ENCODE measurements at places on chromosomes 11 and 22.

GRCh38 chr11:32210556-32210955 is 119.7 kb downstream of the RCN1 start:
- DNase-seq, result no peak

GRCh38 chr22:37533995-37534394 is 14.8 kb upstream of the CARD10 start:
- no peak for DNase-seq

DNA sequence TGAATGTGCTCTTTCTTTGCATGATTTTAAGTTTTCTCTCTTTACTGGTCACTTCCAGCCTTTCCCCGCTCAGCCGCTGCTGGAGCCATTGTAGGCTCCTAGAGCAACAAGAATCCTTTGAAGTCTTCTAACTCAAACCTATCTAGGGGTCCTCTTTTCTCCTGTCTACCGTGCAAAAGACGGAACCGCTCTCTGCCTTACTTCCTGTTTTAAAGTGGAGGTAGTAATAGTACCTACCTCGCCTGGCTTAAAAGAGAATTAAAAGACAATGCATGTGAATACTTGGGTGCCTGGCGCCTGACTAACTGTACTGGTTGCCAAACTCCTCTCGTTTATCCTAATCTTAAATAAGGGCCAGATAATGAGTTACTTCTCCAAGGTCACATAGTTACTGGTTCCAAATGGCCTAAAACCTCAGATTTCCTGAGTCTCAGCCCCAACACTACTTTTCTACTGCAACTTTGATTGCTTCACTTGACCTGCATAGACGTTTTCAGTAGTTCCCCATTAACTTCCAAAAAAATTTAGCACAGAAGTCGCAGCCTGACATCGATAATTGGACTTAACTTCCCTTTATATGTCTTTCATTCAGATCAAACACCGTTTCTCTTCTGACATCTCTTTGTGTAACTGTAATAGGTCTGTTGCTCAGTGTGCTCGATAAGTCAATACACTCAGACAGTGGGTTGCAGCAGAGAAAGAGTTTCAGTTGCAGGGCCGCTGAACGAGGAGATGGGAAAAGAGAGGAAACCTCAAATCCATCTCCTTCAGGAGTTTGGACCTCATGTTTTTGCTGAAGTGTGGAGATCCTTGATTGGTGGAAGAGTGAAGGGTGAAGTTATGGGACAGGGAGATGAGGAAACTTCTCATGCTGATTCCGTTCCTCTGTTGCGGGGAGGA is 891 bp downstream of the SAMM50 start:
- DNase-seq, result no peak

DNA sequence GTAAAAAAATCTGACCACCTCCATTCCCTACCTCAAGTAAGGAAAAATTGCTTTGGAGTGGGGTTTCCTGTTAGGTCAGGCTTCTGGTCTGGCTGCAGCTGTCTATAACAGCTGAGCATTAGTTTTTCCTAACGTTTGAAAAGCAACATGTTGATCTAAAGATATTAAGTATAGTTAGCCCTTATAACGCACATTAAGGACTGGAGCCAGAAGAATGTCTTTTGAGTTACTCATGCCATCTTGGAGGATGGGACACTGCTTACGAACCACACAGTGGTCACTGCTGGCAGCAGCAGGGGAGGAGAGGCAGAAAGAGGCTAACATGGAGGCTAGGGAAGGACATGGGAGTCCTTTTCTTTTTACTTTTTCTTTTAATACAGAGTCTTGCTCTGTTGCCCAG is 44.1 kb upstream of the GDPD4 start:
- no peak for DNase-seq

GRCh38 chr11:41795004-41795403 is 335.6 kb upstream of the LRRC4C start:
- DNase-seq, result no peak

DNA sequence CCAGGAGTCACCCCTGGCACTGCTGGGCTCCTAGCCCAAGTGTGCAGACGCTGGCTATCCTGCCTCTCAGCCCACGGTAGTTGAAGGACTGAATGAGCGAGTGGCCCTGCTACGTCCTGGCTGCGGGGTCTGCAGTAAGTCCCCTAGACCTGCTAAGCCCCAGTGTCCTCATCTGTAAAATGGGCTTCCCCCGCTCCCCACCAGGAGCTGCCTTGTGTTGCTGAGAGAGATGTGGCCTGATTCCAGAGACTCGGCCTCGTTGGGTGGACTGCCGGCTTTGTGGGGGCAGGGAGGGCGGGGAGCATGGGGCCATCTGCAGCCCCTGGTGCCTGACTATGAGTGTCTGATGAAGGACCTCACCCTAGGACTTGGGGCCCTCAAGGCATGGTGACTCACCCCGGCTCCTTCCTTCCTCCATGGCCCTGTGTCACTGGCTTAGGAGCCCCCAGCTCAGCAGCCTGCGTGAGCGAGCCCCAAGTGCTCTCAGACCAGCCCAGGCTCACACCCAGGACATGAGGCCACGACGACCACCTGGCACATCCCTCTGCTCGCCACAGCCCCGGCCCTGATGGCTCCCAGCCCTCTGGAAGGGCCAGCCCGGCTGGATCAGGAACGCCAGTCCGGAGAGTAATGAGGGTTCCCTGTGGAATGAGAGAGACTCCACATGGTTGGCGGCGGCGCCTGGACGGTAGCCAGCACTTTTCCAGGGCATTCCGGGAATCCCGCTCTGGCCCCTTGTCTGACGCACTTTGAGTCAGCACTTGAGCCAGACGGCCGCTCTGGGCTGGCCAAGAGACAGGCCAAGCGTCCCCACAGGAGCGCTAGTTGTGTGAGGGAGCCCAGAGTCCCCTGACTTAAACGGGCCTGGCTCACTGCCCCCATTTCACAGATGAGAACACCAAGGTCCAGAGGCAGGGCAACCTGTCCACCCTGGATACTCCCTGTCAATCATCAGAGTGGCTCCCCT is 50.5 kb upstream of the SHISAL1 start:
- DNase-seq, result no peak

- DNase-seq, result no peak
Measured at GRCh38 chr11:10727146-10727851, 23.7 kb upstream of the CTR9 start.

GRCh38 chr22:25347752-25348102 is 128.3 kb downstream of the CRYBB2 start:
- DNase-seq, result no peak

DNA sequence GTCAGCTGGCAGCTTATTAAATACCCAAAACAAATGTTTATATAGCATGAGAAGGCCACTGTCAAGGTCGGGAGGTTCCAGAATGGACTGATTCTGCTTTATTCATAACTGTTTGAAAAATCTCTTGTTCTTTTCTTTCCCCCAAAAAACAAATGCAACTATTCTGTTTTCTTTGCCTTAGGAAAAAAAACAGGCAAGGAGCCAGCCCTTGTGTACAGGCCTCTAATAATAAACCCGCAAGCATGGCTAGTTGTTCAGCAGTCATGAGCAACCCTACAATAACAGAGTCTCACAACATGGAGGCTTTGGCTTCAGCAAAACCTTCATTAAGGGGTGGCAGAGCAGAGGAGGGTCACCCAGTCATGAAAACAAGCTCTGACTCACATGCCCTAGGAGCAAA is 191.7 kb downstream of the KIRREL3 start:
- DNase-seq, result no peak

DNA sequence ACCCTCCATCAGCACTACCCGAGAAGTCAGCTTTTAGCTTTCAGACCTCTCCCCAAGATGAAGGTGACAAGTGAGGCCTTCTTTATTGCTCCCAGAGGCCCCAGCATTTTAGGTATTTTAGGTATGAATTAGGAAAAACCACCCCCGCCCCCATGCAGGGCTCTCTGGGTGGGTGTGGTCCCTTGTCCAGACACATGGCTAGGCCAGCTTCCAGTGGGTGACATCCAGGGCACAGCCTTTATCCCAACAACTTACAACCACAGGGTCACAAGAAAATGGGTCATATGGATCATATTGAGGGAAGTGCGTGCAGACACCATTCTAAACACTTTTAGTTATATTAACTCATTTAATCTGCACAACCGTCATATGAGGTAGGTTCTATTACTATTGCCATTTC is 42.1 kb downstream of the RIBC2 start:
- no peak for DNase-seq

DNA sequence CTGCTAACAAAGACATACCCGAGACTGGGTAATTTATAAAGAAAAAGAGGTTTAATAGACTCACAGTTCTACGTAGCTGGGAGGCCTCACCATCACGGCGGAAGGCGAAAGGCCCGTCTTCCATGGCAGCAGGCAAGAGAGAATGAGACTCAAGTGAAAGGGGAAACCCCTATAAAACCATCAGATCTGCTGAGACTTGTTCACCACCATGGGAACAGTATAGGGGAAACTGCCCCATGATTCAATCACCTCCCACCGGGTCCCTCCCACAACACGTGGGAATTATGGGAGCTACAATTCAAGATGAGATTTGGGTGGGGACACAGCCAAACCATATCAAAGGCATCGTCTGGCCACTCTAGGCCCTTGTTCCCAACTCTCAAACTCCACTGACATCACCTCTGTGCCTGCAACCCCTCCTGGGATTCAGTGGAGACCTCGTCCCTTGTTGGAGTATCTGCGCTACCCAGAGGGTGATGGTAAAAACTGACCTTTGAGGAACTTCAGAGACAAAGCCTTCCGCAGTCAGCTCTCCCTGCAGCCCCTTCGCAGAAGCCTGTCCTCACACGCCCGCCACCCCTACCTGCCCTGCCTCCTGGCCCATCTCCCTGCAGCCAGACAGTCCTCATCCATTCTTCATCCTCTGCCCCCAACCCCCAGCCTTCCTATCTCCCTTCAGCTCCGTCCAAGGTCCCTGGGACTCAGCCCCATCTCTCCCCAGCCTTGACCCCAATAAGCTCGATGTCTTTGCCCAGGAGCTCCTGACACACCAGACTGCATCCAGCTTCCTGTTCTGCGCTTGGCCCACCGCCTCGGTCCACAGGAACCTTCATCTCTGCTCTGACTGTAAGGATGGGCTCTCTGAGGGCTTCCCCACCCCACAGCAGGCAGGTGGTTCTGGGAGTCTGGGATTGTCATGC is 15.8 kb downstream of the CCND1 start:
- no peak for DNase-seq

GRCh38 chr11:19644316-19644715 is 68.3 kb upstream of the NAV2 start:
- no peak for DNase-seq

DNA sequence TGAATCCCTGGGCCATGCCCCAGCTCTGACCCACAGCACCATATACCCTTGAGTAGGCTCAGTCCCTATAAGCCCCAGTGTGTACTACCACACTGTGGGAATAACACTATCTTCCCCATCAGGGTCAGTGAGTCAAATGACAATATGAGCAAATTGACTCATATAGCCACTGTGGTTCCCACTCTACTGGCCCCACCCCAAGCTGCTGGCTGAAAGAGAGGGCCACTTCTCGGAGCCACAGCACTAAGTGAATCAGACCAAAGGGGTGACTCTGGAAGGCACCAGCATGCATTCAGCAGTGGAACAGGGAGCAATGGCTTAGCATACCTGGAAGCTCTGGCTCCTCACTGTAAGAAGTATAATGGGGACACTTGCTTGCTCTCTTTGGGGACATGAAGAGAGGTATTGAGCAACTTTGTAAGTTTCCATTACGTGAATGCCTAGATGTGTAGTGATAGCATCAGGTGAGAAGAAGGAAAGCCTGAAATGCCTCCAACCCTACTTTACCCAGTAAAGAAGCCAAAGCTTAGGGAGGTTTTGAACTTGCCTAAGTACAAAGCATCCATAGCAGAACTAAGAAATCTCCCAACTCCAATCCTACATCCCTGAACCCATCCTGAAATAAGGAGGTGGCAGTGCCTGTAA is 13.5 kb downstream of the CD59 start:
- DNase-seq, result no peak

- no peak for DNase-seq
Measured at GRCh38 chr11:64713016-64713707, 9.8 kb downstream of the NRXN2 start.

DNA sequence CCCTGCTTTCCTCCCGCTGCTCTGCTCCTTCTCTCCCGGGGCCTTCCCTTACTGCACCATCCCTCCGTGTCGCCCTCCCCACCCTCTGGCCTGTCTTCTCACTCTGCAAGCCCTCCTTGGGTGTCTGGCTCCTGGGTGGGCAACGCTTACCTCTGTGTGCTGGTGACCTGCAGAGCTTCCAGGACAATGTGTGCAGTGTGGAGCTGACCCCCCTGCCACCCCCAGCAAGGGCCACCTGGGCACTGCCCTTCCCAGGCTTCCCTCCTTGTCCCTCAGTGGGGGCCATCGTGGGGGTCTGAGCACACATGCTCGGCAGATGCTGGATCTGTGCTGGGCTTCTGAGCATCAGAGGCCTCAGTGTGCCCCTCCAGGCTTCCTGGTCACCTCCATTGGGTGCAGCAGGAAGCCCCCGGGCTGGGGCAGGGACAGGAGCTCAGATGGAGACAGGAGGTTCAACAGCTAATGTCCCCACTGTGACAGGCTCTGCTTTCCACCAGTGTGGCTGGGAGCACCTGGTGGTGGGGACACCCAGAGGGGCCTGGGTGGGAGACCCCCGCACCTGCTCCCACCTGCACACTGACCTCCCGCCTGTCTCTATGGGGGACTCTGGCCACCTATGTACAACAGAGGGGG is 7.8 kb upstream of the BRSK2 start:
- DNase-seq, result no peak

DNA sequence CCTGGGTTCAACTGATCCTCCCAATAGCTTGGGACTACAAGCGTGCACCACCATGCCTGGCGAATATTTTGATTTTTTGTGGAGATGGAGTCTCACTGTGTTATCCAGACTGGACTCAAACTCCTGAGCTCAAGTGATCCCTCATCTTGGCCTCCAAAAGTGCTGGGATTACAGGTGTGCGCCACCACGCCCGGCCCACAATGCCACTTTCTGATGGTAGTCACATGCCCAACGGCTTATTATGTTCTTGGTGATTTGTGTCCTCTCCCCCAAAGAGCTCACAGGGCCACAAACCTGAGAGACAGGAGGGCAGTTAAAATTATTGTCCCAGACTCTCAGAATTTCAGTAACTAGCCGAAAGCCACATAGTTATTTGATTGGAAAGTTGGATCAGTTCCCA is 9.6 kb downstream of the GRIK4 start:
- DNase-seq, result no peak

DNA sequence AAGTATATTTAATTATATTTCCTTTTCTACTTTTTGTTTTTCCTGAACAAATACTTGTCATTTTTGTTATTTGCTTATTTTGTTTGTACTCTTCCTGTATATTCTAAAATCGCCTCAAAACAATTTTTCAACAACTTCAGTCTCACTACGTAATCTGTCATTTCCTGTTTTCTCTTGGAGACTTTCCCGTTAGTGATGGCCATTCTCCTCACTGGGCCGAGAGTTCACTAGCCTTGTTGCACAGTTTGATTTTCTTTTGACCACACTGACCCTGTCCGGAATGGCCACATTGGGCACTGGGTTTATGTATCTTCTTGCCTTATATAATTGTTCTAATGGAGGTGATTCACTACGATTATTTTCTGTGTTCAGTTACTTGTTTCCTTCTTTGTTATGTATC is 726.1 kb downstream of the FAM181B start:
- DNase-seq, result no peak

Measured in COR-L47 (cell line).